NCI-H1436 (cell line): ENCODE measurements at places on chromosomes 1 and 21.

GRCh38 chr1:91609551-91609950 is 108.9 kb downstream of the CDC7 start:
- DNase-seq, result no peak

DNA sequence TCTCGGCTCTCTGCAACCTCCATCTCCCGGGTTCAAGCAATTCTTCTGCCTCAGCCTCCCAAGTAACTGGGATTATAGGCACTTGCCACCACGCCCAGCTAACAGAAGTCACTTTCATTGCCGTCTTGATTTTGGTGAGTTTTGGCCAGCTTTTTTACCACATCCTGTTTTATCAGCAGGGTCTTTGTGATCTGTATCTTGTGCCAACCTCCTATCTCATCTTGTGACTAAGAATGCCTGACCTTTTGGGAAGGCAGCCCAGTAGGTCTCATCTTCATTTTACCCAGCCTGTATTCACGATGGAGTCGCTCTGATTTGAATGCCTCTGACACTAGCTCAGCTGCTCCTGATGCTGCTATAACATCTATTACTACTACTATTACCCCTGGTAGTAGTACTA is 46.8 kb upstream of the BARHL2 start:
- DNase-seq, result no peak

GRCh38 chr1:169933984-169934725 is 40.5 kb upstream of the SCYL3 start:
- no peak for DNase-seq

DNA sequence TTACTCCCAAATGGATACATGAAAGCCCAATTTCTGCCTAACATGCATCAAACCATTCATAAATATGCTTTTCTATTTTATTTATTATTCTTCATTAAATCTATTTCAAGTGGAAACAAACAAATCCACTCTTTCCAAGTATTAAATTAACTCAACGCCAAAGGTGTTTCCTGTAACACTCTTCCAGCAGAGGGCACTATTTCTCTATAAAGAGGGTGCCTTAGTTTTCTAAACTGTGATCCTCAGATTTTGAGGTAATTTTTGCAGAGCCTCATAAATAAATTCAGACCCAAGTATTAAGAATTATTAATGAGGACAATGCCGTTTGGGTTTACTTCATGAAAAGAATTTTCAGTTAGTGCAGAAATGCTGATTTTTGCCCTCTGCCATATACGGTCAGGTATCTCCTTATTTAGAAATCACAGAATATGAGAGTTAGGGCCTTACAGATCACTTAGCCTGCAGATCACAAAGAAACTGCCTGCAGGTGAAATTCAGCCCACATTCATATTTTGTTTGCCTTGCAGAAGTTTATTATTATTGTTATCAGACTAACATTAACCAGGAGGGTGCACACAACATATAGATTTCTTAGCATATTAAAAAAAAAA is 40.1 kb upstream of the MYSM1 start:
- DNase-seq, result peak; percentile 68

DNA sequence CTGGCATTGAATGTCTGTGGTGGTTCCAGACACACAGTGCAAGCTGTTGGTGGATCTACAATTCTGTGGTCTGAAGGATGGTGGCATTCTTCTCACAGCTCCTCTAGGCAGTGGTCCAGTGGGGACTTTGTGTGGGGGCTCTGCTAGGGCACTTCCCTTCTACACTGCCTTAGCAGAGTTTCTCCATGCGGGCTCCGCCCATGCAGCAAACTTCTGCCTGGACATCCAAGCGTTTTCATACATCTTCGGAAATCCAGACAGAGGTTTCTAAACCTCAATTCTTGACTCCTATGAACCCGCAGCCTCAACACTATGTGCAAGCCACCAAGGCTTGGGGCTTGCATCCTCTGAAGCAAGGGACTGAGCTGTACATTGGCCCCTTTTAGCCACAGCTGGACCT is 43.0 kb downstream of the RGS18 start:
- DNase-seq, result no peak

DNA sequence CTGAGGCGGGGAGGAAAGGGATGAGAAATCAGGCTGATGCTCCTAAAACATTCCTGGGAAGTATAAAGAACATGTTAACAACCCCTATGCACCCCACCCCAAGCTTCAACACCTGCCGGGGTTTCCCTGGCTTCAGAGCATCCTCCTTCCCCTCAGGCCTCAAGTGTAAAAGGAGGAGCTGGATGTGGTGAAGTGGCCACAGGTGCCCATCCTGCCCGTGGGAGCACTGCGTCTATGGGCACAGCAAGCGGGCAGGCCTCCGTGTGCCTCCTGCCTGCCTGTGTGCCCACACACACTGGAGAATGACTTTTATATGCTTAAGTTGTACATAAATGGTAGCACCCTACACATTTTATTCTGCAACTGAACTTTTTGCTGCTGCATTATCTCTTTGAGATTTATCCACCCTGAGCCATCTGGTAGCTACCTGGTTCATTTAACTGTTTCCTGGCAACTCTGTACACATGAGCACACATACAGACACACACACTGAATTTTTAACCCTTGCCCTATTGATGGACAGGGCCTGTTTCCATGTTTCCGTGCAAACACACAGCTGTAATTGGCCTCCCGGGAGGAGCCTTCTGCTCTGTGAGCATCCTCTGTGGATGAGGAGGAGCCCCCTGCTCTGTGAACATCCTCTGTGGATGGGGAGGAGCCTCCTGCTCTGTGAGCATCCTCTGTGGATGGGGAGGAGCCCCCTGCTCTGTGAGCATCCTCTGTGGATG is 13.4 kb upstream of the FTCD start:
- DNase-seq, result no peak

DNA sequence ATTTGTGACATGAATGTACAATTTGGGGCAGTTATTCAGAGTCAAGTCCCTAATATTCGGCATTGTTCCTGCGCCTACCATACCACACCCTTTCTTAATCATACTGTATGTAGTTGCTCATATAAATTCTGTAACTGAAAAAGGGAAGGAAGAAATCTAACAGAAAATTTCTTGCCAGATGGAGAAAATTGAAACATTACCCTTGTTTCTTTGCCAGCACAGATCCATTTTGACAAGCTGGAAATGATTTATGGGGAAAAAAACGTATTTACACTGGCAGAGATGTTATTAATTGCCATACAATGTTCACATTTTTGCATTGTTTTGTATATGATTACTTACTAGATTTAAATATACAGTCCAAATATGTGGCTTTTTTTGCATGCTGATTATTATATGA is 363.8 kb upstream of the PKN2 start:
- DNase-seq, result no peak

GRCh38 chr1:42358791-42359190 is 21.8 kb upstream of the RIMKLA start:
- no peak for DNase-seq

DNA sequence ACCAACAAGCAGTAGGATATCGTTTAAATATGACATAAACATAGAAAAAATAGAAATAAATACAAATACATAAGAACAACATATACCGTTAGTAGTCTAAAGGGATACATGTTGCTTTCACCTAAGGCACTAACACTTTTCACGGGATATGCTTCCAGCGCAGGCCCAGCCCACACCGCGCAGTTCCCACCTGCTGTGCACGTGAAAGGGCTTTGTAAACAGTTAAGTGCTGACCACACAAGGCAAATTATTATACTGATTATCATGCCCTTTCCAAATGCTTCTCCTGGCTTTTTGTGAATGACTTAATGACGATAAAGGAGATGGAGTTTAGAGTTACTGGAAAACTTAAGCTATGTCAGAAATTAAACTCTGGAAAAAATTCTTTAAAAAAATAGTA is 11.3 kb upstream of the IL22RA1 start:
- no peak for DNase-seq

DNA sequence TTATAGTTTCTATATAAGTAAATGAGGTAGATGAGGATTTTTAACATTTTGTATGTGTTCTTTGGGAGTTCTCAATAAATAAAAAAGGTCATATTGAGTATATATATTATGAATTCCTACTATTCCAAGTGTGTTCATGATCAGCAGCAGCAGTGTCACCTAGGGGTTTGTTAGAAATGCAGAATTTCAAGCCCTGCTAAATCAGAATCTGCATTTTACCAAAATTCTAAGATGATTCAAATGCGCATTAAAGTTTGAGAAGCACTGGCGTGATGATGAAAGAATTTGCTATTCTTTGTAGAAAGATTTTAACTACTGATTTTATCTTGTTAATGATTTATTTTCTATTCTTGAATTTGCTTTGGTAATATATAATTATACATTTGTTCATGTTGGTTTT is 28.7 kb downstream of the F3 start:
- no peak for DNase-seq

DNA sequence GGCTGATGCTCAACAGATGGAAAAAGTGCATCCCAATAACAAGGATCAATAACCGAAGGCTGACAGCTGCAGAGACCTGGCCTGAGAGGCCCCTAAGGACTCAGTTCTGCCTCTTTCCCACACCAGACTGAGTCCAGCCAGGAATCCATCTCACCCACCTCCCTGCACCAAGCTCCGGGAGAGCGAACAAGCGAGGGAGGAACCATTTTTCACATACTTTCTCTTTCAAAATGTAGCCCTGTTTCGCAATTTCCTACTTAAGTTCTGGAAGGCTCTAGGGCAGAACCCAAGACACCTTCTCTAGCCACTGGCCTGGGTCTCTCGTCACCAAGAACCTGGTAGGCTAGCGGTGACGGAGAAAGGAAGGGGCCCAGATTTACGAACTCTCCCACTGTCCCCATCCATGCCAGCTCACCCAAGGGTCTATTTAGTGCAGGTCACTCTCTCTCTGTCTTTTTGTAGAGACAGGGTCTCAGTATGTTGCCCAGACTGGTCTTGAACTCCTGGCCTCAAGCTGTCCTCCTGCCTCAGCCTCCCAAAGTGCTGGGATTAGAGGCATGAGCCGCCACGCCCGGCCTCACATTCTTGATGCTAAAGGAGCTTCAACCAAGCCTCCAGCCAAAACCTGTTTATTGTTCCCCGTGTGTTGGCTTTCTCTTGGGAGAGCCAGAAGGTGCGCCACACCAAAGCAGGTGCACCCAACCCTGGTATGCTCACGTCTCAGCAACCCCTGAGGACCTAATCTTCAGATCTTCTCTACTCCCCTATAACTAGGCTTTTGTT is 10.9 kb upstream of the GNL2 start:
- no peak for DNase-seq
